CD4-positive, alpha-beta memory T cell (primary cell): ENCODE measurements at places on chromosomes 2 and 18. TPM values are rescaled to one million over a fixed set of nuclear protein-coding genes. Genes with fewer than 3 reads are reported as not detected.
A peak's percentile ranks its signal among the peaks of the same experiment; 100 is the strongest.

DNA sequence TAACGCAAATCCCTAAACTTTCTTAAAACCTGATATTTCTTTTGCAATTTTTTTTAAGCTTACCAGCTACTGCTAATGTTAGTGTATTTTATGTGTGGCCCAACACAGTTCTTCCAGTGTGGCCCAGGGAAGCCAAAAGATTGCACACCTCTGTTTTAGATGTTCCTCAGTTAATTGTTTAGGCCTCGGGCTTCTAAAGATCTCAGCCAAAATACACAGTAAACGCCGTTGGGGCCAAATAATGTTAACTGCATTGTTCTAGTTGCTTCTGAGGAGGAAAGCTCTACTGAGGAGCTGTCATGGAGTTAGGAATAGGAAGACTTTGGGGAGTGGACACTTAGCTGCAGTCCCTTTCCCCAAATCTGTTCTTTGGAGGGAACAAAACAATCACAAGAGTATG, 2.0 kb downstream of the HSPE1 start:
- H3K27me3 ChIP-seq = no peaks in the 10 kb centered on the region
- H3K4me3 ChIP-seq = no peak overlapping the region
- peak overlapping the region; percentile 77 for H3K27ac ChIP-seq
- DNase-seq = no peak
- peaks cover 14% of the 10 kb centered on the region for H3K36me3 ChIP-seq

GRCh38 chr18:34901299-34901698, 139.9 kb upstream of the MAPRE2 start:
- no peaks in the 10 kb centered on the region for H3K27me3 ChIP-seq
- H3K4me3 ChIP-seq = no peak overlapping the region
- no peak for DNase-seq
- H3K27ac ChIP-seq = no peak overlapping the region
- H3K4me1 ChIP-seq = no peaks in the 10 kb centered on the region

GRCh38 chr2:176668912-176669311, 399.7 kb downstream of the MTX2 start:
- H3K4me1 ChIP-seq = no peaks in the 10 kb centered on the region
- H3K27ac ChIP-seq = no peak overlapping the region
- H3K27me3 ChIP-seq = no peaks in the 10 kb centered on the region
- DNase-seq = no peak
- no peaks in the 10 kb centered on the region for H3K36me3 ChIP-seq

DNA sequence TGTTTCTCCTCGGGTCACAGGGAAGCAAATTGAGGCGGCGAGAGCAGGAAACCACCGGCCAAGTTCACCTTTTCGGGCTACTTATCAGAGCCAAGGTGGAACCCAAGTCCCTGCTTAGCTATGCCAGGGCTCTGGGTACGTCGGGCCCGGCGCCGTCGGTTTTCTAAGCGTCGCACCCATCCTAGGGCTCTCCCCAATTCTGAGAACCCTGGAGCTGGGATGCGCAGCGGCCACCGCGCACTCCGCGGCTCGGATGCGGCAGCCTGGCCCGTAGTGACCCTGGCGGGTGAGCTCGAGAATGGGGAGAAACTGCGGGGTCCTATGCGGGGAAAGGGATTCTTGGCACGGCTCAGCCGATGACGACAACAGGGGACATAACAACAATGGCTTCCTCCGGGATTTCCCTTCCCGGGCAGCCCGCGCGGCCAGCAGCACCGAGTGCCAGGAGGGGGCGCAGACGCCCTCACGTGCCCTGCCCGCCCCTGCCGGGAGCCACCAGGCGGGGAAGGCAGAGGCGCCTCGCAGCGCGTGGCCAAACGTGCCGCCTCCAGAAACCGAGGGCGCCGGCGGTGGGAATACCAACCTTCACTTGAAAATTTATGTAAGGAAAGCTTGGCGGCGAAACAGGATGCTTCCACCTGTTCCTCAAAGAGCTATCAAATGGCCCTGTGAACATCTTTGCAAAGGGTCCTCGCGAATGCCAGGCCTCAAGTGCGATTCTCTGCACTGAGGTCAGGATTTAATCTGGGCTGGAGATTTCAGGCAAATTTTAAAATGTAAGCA, 2.1 kb upstream of the SLC30A3 start:
- H3K36me3 ChIP-seq = no peaks in the 10 kb centered on the region
- peak overlapping the region; percentile 47 for H3K4me3 ChIP-seq
- H3K4me1 ChIP-seq = peaks cover 23% of the 10 kb centered on the region
- H3K27me3 ChIP-seq = peaks cover 31% of the 10 kb centered on the region
- DNase-seq = peak; percentile 46

GRCh38 chr18:75162467-75162866, 46.5 kb downstream of the PTGR3 start:
- no peaks in the 10 kb centered on the region for H3K36me3 ChIP-seq
- H3K4me1 ChIP-seq = peaks cover 12% of the 10 kb centered on the region
- no peak overlapping the region for H3K27ac ChIP-seq
- H3K4me3 ChIP-seq = no peak overlapping the region

DNA sequence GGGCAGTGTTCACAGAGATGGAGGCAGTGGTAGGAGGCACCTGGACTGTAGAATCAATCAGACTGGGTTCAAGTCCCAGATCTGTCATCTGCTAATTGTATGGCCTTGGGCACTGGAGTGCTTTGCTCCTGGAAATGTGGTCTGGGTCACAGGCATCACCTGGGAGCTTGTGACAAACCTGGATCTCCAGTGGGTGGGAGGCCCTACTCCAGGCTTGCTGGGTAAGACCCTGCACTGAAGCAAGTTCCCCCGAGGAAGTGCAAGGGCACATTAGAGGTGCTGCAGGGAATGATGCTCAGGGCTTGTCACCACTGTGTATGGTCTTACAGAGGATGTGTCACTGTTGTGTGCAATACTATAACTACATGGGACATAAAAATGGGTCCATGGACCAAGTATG, 220.5 kb upstream of the ID2 start:
- no peak overlapping the region for H3K4me3 ChIP-seq
- no peak overlapping the region for H3K27ac ChIP-seq
- H3K27me3 ChIP-seq = no peaks in the 10 kb centered on the region

- no peaks in the 10 kb centered on the region for H3K4me1 ChIP-seq
- no peak for DNase-seq
- H3K4me3 ChIP-seq = no peak overlapping the region
- no peak overlapping the region for H3K27ac ChIP-seq
- no peaks in the 10 kb centered on the region for H3K36me3 ChIP-seq
- H3K27me3 ChIP-seq = no peaks in the 10 kb centered on the region
These were observed 12.1 kb downstream of the TGFA start for GRCh38 chr2:70541481-70542020.

DNA sequence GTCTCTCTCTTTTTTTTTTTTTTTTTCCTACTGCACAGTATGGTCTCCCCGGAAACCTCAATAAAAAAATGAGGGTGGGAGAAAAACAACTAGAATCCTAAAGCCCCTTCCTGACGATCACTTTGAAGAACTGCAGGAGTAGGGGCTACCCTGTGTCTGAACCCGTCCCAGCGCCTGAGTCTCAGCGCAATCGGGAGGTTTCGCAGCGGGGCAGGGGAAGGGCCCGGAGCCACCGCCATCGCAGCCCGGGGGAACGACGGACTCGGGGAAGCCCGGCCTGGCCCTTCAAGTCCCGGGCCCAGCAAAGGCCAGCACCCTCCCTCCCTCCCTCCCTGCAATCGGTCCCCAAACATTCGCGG, 411 bp downstream of the NARS1 start:
- no peak for DNase-seq
- H3K27me3 ChIP-seq = no peaks in the 10 kb centered on the region
- H3K4me3 ChIP-seq = peak overlapping the region; percentile 85

- no peaks in the 10 kb centered on the region for H3K27me3 ChIP-seq
- no peaks in the 10 kb centered on the region for H3K4me1 ChIP-seq
- H3K4me3 ChIP-seq = no peak overlapping the region
- H3K27ac ChIP-seq = no peak overlapping the region
These were observed 17.2 kb upstream of the HK2 start for GRCh38 chr2:74816540-74817303.

The RNMT gene
- 53.7 TPM for total RNA-seq

- no peaks in the 10 kb centered on the region for H3K4me1 ChIP-seq
- H3K36me3 ChIP-seq = no peaks in the 10 kb centered on the region
These were observed 42.0 kb downstream of the CTIF start for GRCh38 chr18:48580782-48581181.

DNA sequence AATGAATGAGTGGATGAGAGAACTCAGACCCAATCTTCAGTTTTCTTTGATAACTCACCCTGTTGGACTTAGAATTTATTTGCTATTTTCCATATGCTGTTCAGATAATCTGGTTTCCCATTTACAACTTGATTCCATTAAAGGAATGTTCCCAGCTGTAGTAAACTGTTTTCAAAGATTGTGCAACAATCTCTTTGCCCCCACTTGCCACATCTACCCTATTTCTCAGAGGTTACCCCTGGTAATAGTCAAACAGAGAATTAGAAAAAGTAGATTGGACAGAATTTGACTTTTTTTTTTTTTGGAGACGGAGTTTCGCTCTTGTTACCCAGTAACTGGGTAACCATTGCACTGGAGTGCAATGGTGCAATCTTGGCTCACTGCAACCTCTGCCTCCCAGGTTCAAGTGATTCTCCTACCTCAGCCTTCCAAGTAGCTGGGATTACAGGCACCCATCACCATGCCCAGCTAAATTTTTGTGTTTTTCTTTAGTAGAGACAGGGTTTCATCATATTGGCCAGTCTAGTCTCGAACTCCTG, 93.4 kb upstream of the SIX2 start:
- no peak for DNase-seq
- peaks cover 5% of the 10 kb centered on the region for H3K27me3 ChIP-seq
- H3K4me1 ChIP-seq = no peaks in the 10 kb centered on the region
- no peaks in the 10 kb centered on the region for H3K36me3 ChIP-seq

GRCh38 chr2:144357623-144358373, 162.1 kb downstream of the ZEB2 start:
- DNase-seq = no peak
- H3K36me3 ChIP-seq = no peaks in the 10 kb centered on the region
- H3K27ac ChIP-seq = no peak overlapping the region
- no peaks in the 10 kb centered on the region for H3K27me3 ChIP-seq
- no peak overlapping the region for H3K4me3 ChIP-seq
- H3K4me1 ChIP-seq = no peaks in the 10 kb centered on the region

DNA sequence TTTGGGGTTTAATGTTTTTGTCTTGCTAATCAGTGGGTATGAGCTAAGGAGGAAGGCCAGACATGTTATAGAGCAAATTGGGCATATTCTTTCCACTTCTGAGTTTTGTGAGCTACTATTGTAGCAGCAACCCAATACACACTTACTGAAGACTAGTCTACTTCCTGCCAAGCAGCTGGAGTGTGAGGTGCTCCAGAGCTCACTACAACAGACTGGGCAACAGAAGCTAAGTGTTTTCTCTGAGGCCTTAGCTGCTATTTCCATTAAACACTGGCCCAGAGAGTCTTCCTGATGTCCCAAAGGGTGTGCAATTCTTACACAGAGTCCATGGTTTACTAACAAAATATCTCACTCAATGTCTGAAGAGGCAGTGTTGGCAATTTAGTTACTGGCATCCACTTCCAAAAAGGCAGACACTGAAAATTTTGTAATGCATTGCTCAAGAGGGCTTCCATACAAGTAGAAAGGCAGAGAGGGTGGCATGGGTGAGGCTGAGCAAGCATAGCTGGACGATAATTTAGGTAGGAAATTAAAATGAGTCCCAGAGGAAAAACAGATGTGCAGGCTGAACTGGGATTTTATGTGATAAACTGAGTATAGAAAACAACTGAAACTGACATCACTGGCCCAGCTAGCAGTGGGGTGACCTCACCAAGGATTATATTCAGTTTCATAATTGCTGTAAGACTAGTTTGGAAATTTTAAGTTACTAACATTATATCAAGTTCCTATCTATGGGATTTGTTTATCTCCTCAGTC, 68.6 kb downstream of the ZC3H6 start:
- DNase-seq = no peak
- no peak overlapping the region for H3K4me3 ChIP-seq
- no peaks in the 10 kb centered on the region for H3K27me3 ChIP-seq
- no peaks in the 10 kb centered on the region for H3K36me3 ChIP-seq

DNA sequence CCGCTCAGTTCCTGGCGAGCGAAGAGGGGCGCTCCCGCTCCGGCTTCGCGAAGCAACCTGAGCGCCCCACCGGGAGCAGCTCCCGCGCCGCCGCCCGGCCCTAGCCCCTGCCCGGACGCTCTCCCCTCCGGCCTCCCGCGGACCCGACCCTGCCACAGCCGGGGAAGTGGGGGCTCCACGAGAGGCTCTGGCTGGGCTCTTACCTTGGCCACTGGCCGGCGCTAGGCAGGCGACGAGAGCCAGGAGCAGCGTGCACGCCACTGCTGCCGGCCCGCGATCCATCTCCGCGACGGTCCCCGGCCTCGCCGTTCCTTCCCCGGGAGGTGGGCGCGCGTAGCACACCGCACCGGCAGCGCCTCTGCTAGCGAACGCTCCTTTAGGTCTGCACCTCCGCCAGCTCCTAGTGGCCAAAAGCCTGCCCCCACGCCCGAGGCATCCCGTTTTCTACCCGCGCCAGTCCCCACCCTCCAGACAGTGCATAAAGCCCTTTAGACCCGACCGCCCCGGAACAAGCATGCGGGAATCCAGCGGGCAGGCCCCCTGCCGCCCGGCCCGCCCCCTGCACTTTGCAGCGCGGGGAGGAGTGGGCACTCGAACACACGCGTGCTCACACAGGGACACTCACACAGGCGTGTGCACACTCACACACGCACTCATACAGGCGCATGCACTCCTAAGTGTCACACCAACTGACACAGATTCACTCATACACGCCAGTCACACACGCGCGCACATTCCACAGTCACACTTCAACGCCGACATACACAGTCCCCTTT, at the start of gene LRP2:
LRP2 (minus strand) TSS at position 417 of the 776 bp plus-strand sequence; CDS start at position 282, 135 bp downstream.
- no peak for DNase-seq
- H3K36me3 ChIP-seq = no peaks in the 10 kb centered on the region
- H3K4me3 ChIP-seq = peak within 1 kb of the TSS; percentile 92
- H3K27ac ChIP-seq = no peak within 1 kb of the TSS
- H3K27me3 ChIP-seq = peaks cover 6% of the 10 kb centered on the region

DNA sequence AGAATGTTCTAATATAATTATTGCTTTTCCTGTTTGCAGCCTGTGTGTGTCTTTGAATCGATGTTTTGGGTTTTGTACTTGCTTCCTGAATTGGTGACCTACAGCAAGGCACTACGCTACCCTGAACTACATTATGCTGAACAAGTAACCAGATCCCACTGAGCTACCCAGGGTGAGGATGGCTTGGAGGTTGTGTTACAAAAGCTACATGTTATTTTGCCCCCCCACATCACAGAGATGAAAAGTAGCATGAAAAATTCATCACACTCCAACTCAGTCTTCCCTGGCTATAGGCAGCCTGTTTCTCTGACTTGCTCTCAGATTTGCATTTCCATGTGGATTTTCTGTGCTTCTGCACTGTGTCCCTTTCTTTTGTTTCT, 162.1 kb downstream of the LDLRAD4 start:
- H3K4me1 ChIP-seq = peaks cover 81% of the 10 kb centered on the region
- H3K27ac ChIP-seq = no peak overlapping the region
- H3K36me3 ChIP-seq = no peaks in the 10 kb centered on the region
- no peak overlapping the region for H3K4me3 ChIP-seq
- no peaks in the 10 kb centered on the region for H3K27me3 ChIP-seq
- no peak for DNase-seq
